ENCODE measurements at places on chromosomes 16 and 17.

GRCh38 chr17:67247416-67247900 is 2.5 kb upstream of the HELZ start:
- no peak for DNase-seq

DNA sequence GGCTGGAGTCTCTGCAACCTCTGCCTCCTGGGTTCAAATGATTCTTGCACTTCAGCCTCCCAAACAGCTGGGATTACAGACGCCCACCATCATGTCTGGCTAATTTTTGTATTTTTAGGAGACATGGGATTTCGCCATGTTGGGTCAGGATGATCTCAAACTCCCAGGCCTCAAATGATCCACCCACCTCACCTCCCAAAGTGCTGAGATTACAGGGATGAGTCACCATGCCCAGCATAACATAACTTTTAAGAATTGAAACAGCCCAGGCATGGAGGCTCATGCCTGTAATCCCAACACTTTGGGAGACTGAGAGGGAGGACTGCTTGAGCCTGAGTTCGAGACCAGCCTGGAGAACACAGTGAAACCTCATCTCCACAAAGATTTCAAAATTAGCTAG is 2.5 kb downstream of the RSL1D1 start:
- DNase-seq: no peak

DNA sequence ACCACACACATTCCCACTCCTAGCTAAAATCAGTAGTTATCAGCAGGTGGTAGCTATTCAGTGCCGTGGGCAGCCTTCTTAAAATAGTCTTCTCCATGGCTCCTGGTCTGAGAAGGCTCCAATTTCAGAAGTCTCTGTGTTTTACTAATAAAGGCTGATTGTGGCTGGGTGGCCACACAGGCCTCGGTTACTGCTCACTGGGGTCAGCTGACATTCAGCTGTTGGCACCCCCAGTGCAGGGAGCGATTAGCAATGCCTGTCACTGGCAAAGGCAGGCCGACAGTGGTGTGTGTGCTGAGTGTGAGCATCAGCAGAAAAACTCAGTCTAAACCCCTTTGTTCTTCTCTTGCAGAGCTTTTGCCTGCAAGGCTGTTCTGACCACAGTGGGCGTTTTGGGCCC is 16.6 kb upstream of the DBNDD1 start:
- DNase-seq: no peak

- DNase-seq: no peak
Observed at GRCh38 chr17:22507823-22508222, 815.5 kb downstream of the KCNJ18 start.

DNA sequence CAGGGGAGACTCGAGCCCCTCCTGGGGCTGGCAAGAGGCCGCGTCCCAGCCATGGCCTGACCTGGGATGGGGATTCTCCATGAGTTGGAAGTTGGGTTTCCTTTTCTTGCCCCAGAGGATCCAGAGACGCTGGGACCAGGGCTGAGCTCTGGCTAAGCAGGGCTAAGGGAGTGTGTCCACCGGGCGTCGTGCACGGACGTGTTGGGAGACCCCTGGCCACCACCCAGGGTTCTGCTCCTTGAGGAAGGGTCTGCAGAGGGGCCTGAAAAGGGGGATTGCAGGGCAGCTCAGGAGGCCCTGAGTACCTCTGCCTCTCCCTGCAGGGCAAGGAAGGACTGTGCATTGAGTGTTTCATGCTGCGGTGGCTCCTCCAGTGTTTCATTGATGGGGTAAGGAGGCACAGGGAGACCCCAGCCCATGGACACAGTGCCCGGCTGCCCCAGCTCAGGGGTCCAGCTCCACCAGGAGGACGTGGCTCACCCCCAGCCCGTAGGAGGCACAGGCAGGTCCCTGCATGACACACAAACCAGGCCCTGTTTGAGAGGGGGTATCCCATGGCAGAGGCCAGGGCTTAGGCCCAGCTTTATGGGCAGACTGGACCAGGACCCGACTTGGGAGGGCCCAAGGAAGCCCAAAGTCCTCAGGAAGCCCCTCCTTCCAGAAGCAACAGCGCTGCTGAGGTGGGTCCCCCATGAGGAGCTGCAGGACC is 47.5 kb downstream of the USP22 start:
- DNase-seq: no peak

- DNase-seq: no peak
Observed at GRCh38 chr16:72785886-72786285, 262.0 kb downstream of the ZFHX3 start.

DNA sequence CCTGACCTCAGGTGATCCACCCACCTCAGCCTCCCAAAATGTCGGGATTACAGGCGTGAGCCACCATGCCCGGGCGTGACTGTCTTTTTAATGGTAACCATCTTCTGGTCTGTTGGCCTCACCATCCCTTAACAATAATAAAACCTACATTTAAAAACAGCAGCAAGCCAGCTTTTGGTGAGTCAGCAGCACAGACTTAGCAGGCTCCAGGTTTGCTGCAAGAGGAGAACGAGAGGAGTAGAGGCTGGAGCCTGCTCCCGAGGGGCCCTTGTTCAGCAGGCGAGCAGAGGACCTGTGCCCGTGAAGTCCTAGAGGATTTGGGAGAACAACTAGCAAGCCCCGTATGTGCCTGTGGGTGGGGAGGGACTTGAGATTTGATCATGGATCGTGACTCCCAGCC is 35.7 kb downstream of the MYH13 start:
- no peak for DNase-seq

DNA sequence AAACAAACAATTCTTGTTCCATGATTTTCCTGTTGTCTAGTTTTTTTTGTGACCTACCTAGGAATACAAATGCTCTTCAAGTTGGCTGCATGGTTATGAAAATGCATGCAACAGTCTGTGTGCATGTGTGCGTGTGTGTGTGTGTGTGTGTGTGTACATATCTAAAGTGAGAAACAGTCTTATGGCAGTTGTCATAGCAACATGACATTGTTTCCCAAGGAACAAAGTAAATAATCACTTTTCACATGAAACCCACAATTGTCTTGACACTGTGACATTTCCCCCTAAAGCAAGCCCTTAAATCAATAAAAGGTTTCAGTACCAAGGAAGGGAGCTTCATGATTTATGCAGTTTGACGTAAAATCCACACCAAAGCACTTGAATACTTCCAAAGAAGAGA is 758.4 kb downstream of the CDH8 start:
- no peak for DNase-seq

GRCh38 chr16:85761861-85762260 is 11.0 kb upstream of the C16orf74 start:
- DNase-seq: no peak

GRCh38 chr17:17941015-17941414 is 31.2 kb downstream of the TOM1L2 start:
- DNase-seq: no peak

- DNase-seq: no peak
Observed at GRCh38 chr17:62876673-62877405, 68.7 kb upstream of the MARCHF10 start.

- no peak for DNase-seq
Observed at GRCh38 chr16:4414187-4414917, 2.0 kb downstream of the CORO7 start.

DNA sequence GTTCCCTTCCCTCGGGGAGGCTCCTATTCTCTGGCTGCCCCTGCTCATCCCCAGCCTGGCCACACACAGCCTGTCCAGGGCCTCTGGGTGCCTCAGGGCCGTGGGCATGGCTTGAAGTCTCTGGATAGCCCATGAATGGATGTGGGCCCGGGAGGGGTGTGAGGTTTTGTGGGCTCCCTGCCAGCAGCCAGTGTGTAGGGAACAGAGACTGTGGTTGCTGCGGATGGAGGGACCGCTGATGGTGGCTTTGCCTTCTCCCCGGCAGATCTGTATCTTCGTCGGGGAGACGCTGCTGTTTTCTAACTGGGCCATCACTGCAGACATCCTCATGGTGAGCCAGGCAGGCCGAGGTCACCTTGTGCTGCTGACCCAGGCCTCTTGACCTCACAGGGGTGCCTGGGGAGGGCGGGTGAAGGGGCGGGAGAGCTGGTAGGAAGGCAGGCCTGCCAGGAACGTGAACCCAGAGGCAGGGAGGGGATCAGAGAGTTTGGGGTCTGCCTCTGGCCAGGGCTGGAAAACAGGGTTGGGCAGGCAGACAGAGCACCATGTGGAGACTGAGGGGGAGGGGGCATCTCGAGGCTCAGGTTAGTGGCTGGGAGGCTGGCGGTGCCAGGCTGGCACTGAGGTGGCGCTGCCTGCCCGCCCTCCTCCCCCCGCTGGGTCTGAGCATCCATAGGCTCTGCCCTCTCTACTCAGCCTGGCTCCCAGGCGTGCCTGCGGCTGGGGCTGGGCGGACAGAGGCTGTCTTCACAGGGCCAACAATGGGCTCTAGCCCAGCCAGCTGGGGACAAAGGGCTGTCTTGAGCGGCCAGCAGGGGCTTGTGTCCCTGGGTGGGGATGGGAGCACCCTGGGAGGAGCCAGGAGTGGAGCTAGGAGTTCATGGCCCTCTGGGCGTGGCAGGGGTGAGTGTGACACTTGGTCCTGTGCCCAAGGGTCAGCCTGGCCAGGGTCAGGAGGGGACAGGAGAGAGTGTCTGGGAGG is 21.4 kb downstream of the MYBBP1A start:
- DNase-seq: peak; percentile 59

- DNase-seq: no peak
Observed at GRCh38 chr16:86035906-86036305, 136.9 kb downstream of the IRF8 start.

- peak; percentile 72 for DNase-seq
Observed at GRCh38 chr16:29806641-29807425, 504 bp downstream of the MAZ start.

DNA sequence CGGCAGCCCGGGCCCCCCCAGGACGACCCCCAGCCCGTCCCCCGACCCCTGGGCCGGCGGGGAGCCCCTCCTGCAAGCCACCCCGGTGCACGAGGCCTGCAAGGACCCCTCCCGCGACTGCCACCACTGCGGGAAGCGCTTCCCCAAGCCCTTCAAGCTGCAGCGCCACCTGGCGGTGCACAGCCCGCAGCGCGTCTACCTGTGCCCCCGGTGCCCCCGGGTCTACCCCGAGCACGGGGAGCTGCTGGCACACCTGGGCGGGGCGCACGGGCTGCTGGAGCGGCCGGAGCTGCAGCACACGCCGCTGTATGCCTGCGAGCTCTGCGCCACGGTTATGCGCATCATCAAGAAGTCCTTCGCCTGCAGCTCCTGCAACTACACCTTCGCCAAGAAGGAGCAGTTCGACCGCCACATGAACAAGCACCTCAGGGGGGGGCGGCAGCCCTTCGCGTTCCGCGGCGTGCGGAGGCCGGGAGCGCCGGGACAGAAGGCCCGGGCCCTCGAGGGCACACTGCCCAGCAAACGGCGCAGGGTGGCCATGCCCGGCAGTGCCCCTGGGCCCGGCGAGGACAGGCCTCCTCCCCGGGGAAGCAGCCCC is 15.6 kb upstream of the ZFPM1 start:
- DNase-seq: peak; percentile 46

DNA sequence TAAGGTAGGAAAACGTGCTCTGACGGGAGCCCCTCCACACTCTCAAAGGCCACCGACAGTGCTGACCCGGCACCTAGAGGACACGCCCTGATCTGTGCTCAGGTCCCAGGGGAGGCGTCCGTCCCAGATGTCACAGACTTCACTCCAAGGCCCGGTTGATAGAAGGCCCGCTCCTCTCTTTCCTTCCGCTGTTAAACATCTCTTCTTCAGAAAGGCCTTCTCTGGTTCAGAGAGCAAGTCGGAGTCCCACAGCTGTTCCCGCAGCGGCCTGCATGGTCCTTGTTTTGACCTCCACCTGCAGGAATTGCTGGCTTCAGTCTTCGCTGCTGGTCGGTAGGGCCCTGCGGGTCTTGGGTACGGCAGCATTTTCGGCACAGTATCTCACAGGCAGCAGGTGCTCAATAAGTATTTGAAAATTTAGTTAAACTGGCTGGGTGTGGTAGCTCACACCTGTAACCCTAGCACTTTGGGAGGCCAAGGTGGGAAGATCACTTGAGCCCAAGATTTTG is 88.5 kb downstream of the MRC2 start:
- no peak for DNase-seq

- DNase-seq: no peak
Observed at GRCh38 chr16:50038286-50038685, 13.3 kb downstream of the CNEP1R1 start.

DNA sequence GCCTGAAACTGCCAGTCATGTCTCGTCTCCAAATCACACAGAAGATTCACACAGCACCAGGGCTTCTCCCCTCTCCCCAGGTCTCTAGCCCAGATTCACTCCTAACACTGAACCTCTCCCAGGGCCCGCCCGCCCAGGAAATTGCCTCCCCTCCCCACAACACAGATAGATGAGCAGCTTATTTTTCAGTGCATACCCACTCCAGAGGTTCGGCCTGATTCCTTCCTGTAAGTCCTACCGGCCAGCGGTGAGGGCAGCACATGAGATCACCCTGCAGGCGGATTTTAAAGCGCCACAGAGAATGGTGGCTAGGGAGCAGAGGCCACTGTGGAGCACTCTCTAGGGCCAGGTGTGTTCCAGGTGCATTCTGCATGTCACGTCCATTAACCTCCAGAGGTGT is 301.8 kb downstream of the IRF8 start:
- no peak for DNase-seq

- no peak for DNase-seq
Observed at GRCh38 chr17:34246446-34246845, 8.6 kb upstream of the CCL2 start.

DNA sequence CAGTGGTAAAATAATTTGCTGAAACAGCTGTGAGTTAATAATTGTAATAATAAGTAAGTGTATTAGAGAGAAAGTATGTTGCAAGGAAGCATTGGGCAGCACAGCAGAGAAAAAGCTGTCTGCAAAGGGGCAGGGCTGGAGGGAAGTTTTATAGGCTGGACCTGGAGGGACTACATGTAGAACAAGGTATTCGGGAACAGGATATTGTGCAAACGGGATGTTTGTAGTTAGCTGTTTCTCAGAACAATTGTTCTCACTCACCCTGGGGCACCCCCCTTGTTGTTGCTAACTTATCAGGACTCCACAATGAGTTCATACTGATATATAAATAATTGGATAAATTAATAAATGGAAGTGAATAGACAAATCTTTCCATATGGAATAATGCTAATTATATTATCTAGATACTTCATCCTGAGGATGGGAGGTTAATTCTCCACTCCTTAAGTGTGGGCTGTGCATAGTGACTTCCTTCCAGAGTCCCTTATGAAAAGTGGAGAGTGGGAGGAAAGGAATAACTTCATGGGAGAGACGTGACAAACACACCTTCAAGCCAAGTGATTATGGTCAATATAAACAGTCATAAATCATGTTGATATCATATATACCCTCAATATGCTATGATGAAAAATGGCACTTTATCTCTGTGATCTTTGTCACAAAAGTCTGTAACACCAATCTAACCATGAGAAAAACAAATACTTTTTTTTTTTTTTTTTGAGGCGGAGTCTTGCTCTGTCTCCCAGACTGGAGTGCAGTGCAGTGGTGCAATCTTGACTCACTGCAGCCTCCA is 85.4 kb downstream of the PPM1E start:
- DNase-seq: no peak

- peak; percentile 8 for DNase-seq
Observed at GRCh38 chr16:11780991-11781680, 15.9 kb downstream of the ZC3H7A start.

DNA sequence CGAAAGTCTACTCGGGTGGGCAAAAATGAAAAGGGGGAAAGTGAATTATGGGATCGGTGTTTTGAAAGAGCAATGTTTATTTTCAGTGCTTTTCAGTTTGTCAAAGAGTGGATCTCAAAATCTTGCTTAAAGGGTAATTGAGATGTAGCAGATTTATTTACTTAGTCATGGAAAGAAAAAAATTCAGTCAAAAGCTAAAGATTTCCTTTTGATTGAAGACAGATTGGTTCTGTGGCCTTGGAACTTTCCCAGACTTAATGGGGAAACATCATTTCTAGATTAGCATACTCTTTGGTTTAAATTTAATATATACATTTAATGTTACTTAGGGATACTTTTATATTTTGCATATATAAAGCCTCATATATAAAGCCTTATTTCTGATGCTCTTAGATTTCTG is 20.6 kb downstream of the PRKAR1A start:
- DNase-seq: no peak

- DNase-seq: peak; percentile 57
Observed at GRCh38 chr17:4881761-4882555, 17.4 kb upstream of the C17orf107 start.
